ENCODE measurements at places on chromosomes 11 and 22.

- DNase-seq: no peak
Measured at GRCh38 chr11:36091256-36091811, 147.5 kb downstream of the LDLRAD3 start.

GRCh38 chr11:69496202-69496557 is 14.7 kb downstream of the LINC01488 start:
- DNase-seq: peak; percentile 21

DNA sequence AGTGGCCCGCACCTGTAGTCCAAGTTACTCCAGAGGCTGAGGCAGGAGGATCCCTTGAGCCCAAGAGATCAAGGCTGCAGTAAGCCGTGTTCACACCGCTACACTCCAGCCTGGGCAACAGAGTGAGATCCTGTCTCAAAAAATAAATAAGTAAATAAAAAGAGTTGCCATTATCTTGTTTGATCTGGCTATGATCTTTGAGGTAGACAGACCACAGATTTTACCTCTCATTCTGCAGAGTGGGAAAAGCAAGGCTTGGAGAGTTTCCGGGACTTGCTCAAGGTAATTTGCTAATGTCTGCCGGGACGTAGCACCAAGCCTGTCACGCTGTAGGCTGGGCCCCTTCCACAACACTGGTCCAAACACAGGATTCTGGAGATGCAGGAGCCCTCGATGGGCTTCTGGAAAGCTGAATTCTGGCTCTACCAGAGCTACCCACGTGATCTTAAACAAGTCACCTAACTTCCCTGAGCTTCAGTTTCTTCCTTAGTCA is 6.8 kb downstream of the GRAP2 start:
- no peak for DNase-seq

DNA sequence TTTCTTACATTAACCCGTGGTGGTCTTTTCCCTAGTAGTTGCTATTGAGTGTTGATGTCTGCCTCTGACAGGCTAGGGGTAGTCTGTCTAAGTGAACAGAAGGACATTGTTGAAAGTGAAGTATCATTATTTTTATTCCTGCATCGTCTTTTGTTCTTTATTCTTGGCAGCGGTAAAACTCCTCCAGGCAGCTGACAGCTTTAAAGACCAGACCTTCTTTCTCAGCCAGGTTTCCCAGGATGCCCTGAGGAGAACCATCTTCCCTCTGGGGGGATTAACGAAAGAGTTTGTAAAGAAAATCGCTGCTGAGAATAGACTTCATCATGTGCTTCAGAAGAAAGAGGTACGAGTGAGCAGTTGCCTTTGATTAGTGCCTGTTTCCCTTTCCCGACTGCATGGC is 14.6 kb downstream of the TRMU start:
- DNase-seq: no peak

DNA sequence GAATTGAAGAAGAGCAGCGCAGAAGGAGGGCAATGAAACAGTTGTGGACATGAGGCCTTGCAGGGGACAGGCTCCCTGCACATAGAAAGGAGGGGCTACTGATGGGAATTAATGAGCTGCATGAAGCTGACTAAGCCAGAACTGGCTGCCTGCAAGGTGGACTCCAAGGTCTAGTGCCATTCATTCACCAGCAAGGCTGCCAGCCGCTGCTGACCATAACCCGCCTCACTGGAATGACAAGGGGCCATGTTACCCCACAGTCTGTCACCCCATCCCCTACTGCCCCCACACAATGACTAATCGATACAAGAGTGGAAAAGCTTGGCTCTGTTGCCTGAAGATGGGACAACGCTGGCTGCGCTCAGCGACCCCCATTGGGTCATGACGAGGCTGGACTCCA is 44.6 kb downstream of the SPATA19 start:
- DNase-seq: no peak

DNA sequence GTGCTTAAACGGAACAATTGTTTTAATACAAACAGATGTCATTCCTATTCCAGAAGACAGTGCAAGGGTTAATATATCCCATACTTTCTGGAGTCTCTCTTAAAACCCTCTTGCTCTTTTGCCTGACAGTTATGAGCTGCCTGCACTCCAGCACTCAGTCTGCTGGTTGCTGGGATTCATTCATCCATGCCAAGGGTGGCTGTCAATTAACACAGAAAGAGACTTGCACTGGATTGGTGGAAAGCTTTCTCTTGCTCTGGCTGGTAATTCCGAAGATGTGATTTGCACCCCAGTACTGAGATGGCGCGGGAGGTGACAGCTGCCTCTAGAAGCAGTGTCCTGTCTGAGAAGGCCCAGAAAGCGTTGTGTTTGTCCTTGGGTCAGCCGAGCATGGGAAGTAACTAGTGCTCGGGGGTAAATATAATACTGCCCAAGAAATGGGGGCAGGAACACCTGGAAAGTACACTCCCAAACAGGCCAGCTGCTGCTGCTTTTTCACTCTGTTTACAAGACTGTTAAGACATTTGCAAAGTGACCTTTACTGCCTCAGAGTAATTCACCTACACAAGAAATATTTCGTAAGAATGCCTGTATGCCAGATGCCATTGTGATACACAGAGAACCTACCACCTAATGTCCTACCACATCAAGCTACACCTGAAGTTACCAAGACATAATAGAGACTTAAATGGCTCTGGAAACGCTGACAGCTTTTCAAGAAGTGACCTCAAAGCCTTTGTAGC is 20.5 kb downstream of the SCUBE2 start:
- no peak for DNase-seq

All from heart left ventricle (tissue), 16 donors.